ENCODE measurements at places on chromosomes 2 and 18.

DNA sequence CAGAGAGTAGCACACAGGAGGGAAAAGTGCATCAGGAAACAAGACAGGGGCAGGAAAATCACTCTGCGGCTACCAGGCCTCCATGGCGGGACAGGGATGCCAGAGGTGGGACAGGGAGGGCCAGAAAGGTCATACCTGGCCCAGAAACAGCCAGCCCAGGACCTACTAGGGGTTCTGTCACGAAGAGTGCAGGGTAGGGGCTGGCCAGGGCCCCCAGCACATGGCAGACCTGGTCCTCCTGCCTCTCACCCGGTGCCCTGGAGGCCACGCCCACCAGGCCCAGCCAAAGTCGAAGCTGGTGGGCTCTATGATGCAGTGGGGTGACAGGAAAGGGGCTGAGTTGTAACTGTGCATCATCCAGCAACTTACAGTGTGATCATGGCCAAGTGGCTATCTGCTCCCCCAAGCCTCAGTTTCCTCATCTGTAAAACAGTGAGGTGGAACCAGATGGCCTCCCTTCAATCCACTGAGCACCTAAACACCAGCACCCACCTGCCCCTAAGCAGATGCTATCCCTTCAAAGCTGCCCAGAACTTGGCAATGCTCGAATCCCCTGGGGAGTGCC is 10.6 kb downstream of the CYP26B1 start:
- no peak for DNase-seq

DNA sequence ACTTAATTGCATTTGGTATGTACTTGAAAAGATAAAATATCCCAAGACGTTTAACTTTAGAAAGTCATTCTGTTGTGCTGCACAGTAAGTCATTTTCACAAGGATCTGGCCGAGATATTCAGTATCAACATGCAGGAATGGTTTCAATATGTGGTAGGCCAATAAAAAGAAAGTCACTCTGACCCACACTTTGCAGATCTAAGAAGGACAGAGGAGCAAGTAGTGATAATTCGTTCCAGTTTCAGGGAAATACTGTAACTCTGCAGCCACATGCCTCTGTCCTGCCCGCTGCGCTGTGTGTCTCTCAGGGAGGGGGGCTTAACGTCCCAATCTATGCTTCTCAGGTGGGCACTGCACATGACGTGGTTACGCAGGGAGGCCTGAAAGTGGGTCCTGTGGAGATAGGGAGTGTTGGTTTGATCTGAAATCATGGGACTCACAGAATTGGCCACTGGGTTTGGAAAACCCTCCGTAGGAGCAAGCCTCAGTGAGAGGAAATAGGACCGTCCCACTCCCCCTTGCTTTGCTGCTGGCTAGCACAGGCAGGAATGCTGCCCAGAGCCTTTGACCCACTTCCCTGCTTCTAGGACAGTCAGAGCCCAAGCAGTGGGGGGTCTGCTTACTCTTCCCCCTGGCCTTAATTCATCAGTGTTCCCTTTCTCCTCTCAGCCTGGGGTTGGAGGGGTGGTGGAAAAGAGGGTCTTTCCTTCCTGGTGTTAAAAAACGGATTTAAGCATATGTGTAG is 314.7 kb upstream of the SPRED2 start:
- no peak for DNase-seq

GRCh38 chr2:224577541-224577940 is 7.6 kb downstream of the CUL3 start:
- DNase-seq = no peak

DNA sequence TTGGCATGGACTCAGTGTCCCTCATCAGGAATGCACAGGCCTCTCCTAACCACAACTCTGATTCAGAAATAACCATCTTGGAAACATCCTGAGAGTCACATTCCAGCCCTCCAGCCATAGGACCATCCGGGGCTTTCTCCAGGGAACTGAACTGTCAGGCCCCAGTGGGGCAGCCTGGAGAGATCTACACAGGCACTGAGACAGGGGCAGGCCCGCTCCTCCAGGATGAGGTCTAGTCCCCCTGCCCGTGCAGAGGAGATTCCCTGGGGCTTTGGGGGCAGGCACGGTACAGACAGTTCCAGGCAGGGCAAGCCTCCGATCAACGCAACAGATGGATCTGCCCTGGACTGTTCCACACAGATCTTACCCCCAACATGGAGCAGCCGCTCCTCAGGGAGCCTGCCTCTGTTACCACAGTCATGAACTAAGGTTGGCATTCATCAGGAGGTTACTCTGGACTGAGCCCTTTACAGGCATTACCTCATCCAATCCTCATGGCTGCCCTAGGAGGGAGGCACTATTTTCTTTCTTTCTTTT is 12.0 kb downstream of the KCNK3 start:
- DNase-seq = no peak

DNA sequence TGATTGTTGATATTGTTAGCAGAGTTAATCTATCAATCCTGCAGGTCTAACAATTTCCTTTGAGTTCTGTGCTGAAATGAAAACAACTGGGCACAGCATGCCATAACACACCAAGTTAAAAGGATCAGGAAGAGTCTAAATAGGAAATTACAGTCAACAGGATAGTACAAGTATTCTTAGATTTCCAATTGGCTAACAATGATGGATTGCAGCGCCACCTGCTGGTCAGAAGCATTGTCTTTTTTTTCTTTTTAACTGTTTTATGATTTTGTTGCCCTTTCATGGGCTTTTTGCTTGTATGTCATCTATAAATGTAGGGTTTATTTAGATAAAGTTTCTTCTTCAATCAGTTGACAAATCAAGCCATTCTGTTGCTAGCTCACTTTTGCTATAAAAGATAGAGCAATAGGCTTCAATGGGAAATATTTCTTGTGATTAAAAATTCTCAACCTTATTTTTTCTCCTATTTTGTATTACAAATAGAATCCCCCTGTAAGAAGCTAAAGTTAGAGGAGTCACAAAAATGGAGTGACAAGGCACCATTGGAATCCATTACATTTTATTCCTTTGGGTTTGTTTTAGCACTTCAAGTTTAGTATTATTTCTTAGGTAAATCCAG is 40.8 kb upstream of the RPRM start:
- peak; percentile 7 for DNase-seq

DNA sequence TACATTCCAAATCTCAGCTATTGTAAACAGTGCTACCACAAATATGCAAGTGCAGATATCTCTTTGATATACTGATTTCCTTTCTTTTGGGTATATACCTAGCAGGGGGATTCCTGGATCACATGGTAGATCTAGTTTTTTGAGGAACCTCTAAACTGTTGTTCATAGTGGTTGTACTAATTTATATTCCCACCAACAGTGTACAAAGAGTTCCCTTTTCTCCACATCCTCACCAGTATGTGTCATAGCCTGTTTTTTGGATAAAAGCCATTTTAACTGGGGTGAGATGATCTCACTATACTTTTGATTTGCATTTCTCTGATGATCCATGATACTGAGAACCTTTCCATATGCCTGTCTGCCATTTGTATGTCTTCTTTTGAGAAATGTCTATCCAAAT is 6.3 kb upstream of the CCNT2 start:
- no peak for DNase-seq

- no peak for DNase-seq
Observed at GRCh38 chr2:14614017-14614416, 18.5 kb upstream of the LRATD1 start.

GRCh38 chr18:2411381-2411960 is 159.8 kb downstream of the METTL4 start:
- DNase-seq = no peak

- no peak for DNase-seq
Observed at GRCh38 chr2:1581965-1582625, 162.2 kb downstream of the PXDN start.

GRCh38 chr2:217258170-217258569 is 398.3 kb upstream of the TNP1 start:
- DNase-seq = no peak

DNA sequence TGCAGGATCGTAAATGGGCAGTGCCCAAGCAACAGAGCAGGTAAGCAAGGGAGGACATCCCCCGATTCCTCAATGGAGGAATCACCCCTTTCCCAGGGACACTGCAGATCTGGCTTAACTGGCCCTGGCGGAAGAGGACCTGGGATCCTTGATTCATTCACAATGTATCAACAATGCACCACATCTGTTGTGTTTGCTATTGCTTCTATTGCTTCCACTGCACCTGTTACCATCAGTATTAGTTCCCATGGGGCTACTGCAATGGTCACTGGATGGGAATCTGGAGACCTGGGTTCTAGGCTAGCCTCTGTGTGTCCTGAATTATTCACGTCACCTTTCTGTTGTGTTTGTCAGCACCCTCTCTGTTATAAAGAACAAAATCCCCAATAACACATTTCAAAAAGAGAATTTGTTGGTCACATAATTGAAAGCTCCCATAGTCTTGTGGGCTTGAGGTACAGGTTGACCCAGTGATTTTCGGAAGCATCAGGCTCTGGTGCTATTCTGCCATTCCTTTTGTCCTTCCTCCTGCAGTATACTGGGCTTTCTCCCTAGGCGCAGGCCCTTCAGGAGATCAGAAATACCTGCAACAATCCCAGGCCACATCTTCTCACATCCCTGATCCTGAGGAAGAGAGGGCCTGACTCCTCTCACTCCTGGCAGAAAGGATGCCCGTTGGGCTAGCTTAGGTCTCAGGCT is 193.5 kb upstream of the GLI2 start:
- DNase-seq = no peak

Data from epithelial cell of proximal tubule (primary cell).